ENCODE measurements at places on chromosomes 2 and 18.

DNA sequence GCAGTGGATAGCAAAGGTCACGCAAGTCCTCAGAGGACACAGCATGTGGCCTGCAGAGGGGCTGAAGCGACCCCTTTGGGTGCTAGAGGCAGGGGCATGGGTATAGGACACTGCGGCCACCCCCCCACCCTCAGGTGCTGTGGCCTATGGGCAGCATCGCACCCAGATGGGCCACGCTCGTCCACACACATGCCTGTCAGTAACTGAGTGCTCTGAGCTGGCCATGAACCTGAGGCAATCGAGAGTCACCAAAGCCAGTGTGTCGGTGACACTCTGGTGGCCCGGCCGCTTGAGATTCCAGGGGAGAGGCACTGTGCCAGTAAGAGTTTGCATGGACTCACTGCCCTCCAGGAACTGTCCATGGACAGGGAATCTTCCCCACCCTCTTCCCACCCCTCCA is 22.7 kb upstream of the PTPN2 start:
- ATAC-seq: no peak

DNA sequence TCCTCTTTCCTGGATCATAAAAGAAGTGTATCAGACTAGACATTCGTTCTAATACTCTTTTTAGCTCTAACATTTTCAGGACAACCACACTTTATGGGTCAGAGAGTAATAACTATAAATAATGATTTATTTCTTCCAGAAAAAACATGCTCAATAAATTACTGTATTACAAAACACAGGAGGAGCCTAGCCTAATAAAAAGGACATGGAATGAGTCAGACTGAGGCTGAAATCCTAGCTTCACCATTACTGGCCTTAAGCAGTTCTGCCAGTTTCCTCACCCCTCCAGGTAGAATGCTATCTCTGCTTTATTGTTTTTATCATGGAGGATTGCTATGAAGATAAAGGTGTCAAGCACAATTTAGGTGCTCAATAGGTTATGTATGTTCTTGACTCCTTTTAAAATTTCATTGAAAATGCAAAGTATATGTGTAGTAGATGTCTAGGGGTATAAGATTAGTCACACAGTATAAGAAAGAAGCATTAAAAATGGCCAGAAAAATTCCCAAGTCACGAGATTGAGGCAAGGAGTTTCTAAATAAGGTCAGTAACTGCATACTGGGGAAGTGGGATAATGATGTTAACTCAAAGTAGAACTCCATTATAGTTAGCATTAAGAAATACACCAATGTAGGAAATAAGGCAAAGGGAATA is 105.5 kb upstream of the NEUROD1 start:
- peak; percentile 80 for ATAC-seq

DNA sequence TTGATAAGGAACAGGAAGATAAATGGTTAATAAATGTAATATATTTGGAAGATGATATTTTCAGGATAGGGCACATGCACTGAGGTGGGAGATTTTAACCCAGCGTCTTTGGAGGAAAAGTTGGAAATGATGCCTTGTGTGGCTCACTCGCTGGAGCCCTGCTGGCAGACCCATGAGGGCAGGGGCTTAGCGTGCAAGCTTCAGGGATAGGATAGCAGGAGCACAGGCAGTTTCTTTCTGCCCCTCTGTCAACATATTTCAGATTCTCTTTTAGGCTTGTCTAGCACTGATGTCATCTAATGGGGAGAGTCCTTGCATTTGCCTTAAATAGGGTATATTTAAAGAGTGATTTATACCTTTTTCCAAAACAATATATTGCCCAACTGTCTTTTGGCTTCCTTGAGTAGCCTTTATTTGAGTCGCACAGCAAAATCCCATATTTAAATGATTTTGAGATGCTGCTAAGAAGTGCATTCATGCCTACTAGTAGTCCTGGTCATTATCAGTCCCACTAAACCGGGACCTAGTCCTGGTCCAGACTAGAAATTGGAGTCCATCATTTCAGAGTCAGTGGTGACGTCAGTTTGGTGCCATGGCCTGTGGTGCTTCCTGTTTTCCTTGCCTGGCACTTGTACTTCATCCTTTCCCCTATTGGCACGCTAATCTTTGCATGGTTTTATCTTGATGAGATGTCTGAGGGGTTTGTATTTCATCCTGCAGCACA is 45.8 kb downstream of the SH3RF3 start:
- no peak for ATAC-seq

GRCh38 chr2:83280391-83280790 is 1178.7 kb downstream of the SUCLG1 start:
- no peak for ATAC-seq

- ATAC-seq: peak; percentile 82
These were observed 126.0 kb downstream of the OSBPL1A start for GRCh38 chr18:24271381-24272228.

- peak; percentile 85 for ATAC-seq
These were observed 11.4 kb downstream of the MYO5B start for GRCh38 chr18:50183556-50183955.

GRCh38 chr2:235824331-235824730 is 330.5 kb downstream of the AGAP1 start:
- no peak for ATAC-seq

DNA sequence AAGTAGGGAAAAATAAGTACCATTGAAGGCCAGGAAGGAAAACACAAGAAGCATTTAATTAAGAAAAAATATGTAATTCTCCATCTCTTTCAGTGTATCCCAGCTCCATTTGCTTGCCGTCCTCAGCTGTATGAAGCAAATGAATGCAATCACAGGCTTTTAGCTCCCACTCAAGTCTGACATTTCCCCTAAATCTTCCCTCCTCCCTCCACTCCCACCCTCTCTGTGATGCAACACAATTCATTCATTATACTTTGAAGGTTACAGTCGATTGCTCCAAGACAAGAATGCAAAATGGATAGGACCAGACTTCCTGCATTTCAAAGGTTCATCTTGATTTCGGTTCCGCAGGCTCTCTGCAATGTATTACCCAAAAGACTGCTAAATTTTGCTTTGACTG is 172.7 kb upstream of the SERPINE2 start:
- no peak for ATAC-seq

Data from esophagus mucosa (tissue), 1 donor.